ENCODE measurements at places on chromosomes 1 and 21.

GRCh38 chr1:91900562-91900961, 14.6 kb upstream of the TGFBR3 start:
- DNase-seq, result peak; percentile 31

DNA sequence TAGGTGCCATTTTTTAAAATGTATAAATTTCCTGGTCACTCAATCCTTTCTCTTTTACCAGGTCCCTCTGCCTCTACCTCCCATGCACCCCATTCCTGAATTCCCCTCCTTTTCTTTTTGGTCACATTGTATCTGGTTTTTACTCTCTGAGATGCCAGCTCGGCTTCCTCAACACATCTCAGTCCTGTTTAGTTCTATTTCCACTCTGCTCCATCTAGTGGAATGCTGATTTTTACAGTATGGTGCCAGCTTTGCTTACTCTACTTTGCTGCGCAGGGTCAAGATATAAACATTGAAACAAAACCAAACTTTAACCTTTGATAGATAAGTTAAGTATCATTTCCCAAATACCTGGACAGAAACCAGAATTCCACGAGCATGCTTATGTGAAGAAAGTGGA, 96.0 kb downstream of the ESRRG start:
- DNase-seq, result no peak

- no peak for DNase-seq
These were observed 60.0 kb downstream of the LRIG2 start for GRCh38 chr1:113133038-113133437.

- no peak for DNase-seq
These were observed 84.1 kb upstream of the NEGR1 start for GRCh38 chr1:72366466-72366865.

- DNase-seq, result no peak
These were observed 647.6 kb upstream of the PKN2 start for GRCh38 chr1:88036345-88037014.

- DNase-seq, result no peak
These were observed 37.0 kb downstream of the AKNAD1 start for GRCh38 chr1:108819878-108820277.

GRCh38 chr1:92538048-92538412, 51.3 kb upstream of the GFI1 start:
- no peak for DNase-seq

- DNase-seq, result no peak
These were observed 4.6 kb downstream of the GSTM5 start for GRCh38 chr1:109716570-109717090.

GRCh38 chr1:212759683-212760082, 31.9 kb downstream of the NSL1 start:
- DNase-seq, result no peak

DNA sequence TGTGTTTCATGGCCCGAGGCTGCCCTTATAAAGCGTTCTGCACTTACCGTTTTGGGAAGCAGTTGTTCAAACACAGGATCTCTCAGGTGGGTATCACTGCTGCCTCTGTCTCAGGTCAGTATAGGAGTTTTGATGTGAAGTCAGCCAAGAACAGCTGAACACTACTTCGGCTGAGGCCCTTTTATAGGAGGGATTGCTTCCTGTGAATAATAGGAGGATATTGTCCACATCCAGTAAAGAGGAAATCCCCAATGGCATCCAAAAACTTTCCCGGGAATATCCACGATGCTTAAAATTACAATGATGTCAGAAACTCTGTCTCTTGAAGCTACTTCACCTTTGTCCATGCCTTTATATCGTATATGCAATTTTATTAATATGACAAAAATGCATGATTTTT, at the start of gene SELE:
Gene SELE (minus strand): TSS at position 156 of the 400 bp plus-strand sequence. CDS start 467 bp downstream, outside the sequence.
- DNase-seq, result no peak

GRCh38 chr1:217910791-217911320, 279.7 kb downstream of the SPATA17 start:
- no peak for DNase-seq

DNA sequence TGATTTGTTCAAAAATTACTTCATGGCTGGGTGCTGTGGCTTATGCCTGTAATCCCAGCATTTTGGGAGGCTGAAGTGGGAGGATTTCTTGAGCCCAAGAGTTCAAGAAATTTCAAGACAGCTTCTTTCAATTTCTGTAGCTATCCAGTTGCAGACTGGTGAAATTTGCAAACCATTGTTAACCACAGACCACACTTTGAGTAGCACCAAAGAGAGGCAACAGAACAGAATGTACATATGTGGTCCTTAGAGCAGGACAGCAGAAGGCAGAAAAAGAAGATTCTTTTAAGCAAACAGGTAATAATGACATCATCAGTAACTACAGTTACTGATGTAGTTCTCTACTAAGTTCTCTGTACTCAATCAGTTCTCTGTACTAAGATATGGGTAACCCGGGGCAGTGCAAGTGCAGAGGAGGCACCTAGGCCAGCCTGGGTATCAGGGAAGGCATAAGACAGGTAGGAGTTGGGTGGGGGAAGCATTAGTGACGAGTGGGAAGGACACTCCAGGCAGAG, 5.5 kb upstream of the KLF17 start:
- DNase-seq, result no peak

GRCh38 chr1:220700556-220701179, 10.5 kb downstream of the C1orf115 start:
- DNase-seq, result no peak

DNA sequence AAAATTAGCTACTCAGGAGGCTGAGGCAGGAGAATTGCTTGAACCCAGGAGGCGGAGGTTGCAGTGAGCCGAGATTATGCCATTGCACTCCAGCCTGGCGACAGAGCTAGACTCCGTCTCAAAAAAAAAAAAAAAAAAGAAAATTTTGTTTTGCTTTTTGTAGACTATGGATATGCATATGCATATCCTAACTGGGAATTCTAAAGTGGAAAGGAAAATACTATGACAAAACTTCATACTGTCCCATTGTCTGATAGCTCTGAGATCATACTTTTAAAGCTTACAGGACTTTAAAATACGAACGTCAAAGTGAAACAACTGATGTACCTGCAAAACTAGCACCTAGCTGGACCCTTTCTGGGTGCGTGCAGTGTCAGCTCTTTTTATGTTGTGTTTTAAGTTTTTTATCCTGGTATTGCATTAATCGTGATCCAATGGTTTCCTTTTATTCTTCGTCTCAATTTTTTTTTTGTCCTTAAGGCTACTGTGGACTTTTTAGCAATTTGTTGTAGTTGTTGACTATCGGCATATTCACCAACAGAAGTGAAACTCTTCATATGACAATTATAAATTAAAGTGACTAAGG, 19.2 kb downstream of the SPRTN start:
- no peak for DNase-seq

DNA sequence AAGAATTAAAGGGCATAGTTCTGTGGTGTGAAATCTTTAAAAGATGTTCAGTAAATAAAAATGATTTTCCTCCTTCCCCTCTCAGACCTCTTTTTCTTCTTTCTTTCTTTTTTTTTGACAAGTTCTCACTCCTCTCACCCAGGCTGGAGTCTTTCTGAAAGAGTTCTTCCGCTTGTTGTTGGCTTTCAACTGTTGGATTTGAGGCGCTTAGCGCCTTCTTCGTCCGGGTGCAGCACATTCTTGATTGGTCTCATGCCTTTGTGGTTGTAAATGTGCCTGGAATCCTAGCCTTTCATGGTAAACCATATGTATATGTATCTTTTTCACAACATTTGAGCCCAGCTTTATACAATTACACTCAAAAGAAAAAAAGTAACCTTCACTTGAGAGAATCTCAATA, 980 bp upstream of the METTL18 start:
- DNase-seq, result no peak

GRCh38 chr1:175553280-175553679, 190.1 kb downstream of the TNR start:
- DNase-seq, result no peak

- DNase-seq, result no peak
These were observed 336.6 kb upstream of the LYPLAL1 start for GRCh38 chr1:218837051-218837450.

GRCh38 chr1:116900471-116901365, 9.0 kb upstream of the PTGFRN start:
- DNase-seq, result no peak

- DNase-seq, result peak; percentile 91
These were observed at the start of gene IL10RB for GRCh38 chr21:33266050-33266788. Gene IL10RB (plus strand): TSS chr21:33266367. CDS start chr21:33266466, 99 bp downstream.

DNA sequence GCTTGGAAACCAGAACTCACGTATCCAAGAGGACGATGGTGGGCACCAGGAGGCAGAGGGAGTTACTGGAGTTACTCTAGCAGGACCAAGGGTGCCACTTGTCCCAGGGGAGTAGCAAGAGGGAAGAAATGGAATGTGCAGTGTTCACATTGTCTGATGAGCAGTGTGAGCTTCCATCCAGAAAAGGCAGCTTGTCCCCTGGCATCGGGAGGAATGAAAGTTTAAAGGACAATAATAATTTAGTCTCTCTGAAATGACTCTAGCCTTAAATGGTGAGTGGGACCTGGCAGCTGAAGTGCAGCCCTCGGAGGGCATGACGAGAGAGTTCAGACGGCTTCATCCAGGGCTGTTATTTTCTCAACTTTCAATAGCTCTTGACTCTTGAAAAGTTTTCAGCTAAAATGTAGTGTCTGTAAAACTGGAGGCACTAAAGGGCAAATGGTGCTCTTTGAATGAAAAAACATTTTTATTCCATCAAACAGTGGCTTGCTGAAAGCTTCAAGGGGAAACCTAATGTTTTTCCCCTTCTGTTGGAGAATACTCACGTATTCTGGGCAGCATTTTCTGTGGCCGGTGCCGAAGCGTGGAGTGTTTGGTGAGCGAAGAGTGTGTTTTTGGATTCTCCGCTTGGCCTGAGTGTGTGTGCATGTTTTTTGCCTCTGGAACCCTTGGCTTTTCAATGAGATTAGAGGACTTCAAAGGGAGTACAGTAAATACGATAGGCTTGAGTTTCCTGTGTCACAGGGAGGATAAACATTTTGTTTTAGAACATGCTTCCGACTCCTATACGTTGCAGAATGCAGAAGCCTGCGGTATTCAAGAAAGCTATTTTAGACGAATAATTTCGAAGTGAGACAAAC, 157.3 kb downstream of the GALNT2 start:
- no peak for DNase-seq

DNA sequence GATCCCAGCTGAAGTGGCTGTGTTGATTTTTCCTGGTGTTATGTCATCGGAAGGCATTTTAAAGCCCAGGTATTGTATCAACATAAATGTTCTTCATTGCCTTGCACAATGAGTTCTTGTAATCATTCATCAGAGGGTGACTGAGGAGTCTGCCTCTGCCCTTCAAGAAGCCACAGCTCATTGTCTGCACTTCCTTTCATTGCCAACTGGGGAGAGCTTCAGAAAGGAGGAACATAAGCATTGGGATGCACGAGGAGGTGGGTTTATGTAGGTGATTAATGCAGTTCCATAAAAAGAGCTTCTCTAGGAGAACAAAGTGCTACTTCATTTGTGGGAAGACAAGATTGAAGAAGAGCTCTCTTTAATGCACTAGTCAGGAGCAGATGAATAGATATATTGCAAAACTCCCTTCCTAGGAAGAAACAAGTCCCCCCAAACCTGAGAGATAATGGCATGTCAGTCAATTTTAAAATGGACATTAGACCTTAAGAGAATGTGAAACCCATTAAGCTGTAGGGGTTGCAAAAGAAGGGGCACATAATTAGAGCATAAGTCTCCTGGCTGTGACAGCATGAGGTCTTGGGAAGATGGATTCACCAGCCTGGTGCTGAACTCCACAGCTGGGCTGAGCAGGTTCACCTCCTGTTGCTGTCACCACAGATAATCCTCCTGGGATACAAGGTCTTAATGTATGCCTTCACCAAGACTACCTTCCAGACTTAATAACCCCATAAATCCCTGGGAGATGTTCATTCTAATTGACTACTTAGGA, 124.6 kb downstream of the BACH1 start:
- no peak for DNase-seq

DNA sequence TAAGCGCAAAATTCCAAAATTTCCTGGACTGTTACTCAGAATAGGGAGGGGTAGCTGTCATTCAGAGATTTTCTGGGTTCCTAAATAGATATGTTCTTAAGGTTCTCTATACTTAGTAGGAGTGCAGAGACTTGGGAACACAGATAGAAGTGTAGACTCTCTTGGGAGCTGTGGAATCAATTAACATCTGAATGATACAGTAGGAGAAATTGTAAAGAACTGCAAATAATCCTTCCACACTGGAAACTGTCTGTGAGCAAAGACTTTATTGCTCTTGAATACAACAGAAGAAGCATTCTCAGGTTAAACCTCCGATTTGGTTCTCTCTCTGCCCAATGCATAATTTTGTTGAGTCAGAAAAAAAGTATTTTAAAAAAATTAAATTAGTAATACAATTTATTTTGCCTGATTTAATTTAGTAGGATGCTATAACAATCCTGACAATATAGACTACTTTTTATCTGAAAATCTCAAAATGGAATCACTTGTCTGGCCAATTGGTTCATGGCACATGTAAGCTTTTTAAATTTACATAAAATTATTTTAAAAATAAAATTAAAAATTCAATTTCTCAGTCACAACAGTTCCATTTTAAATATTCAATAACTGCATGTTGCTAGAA, 1754.3 kb downstream of the PLA2G4A start:
- DNase-seq, result no peak

DNA sequence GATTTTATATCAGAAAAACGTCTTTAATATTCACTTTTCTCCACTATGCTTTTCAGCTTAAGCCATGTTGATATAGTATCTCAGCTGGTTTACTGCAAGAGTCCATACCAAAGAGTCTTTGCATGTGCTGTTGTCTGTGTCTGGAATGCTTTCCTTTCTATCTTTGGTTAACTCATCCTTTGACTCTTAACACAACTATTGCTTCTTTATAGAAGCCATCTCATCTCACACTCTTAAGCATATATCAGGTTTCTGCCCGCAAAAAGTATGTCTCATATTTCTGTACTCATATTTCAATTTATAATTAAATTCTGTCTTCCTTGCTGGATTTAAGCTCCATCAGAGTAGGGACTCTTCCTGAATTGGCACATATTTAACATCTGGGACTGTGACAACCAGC, 220.9 kb upstream of the KCNK2 start:
- no peak for DNase-seq

GRCh38 chr1:51420867-51421627, 90.7 kb upstream of the TTC39A start:
- no peak for DNase-seq

- DNase-seq, result no peak
These were observed 30.2 kb upstream of the CITED4 start for GRCh38 chr1:40892354-40892753.

- peak; percentile 98 for DNase-seq
These were observed 197.9 kb downstream of the DYRK1A start for GRCh38 chr21:37564341-37564923.

All from H54 (cell line).